ENCODE measurements at places on chromosomes 7 and 10. TPM values are rescaled to one million over a fixed set of nuclear protein-coding genes. Genes with fewer than 3 reads are reported as not detected.

IL6 gene
- 0.83 TPM for total RNA-seq

ENTPD1 gene
- total RNA-seq, result 27.3 TPM

HGF gene
- total RNA-seq, result 5.0 TPM

CCM2 gene
- total RNA-seq, result 56.5 TPM

CALHM2 gene
- 58.2 TPM for total RNA-seq

All from esophagus muscularis mucosa (tissue), 4 donors.